ENCODE measurements at places on chromosomes 16 and 17.

DNA sequence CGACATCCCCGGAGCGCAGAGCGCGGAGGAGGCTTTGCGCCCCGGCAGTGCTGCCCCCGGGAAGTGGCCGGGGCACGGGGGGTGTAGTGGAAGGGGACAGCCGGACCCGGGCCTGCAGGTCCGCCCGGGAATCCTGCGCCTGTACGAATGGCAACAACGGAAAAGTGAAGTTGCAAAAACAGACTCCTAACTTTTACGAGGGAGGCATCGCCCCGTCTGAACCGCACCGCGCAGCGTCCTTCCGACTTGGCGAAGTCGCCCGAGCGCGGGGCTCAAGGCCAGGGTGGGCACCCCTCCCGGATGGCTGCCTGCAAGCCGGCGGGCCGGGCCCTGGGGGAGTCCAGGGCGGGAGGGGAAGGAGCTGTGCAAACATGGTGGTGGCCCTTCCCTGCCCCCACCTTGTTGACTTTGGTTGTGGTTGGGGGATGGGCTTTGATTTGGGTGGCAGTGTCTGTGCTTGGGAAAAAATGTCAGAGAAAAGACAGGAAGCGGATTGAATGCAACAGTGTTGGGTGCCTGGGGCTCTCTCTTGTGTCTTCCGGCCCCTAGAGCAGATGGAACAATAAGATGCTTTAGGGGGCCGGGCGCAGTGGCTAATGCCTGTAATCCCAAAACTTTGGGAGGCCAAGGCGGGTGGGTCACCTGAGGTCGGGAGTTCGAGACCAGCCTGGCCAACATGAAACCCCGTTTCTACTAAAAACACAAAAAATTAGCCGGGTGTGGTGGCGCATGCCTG lies 675 bp downstream of the RNF213 start:
- DNase-seq: peak; percentile 34

- no peak for DNase-seq
Measured at GRCh38 chr16:86002178-86002900, 103.4 kb downstream of the IRF8 start.

- peak; percentile 39 for DNase-seq
Measured at GRCh38 chr16:19745286-19746010, 27.4 kb downstream of the IQCK start.

- DNase-seq: no peak
Measured at GRCh38 chr16:26382586-26382985, 684.1 kb upstream of the C16orf82 start.

GRCh38 chr16:57800200-57801097 lies 1.8 kb downstream of the KIFC3 start:
- DNase-seq: no peak

DNA sequence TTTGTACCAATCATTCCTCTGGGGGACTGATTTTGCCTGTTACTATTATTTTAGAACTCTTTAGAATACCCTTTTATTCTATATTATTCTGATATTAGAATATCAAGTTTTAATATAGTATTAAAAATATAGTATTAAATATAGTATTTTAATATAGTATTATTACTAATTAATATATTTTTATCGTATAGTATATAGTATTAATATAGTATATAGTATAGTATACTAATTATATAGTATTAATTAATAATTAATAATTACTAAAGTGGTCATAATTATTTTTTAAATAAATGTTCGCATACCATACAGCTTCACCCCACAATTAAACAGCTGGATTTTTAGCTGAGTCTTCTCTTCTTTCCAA lies 73.3 kb downstream of the GNAO1 start:
- no peak for DNase-seq

GRCh38 chr17:40951011-40951622 lies 13.7 kb upstream of the KRT23 start:
- no peak for DNase-seq

DNA sequence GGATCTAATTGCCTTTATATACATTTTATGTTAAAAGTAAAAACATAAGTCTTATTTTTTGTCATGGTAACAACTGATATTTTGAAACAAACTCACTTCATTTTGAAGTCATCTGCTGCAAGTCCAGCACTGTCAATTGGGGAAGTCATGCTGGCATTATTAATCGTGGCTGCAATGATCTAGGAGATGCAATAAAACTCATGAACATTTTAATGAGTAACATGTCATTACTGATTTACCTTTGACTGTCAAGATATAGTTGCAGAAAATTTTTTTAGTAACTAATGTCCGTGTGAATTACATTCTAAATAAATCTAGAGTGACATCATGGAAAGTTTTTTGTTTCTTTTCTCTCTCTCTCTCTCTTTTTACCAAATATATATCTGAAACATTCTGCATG lies 17.3 kb upstream of the KRT24 start:
- DNase-seq: no peak

- DNase-seq: no peak
Measured at GRCh38 chr17:55040611-55041010, 72.0 kb downstream of the STXBP4 start.

DNA sequence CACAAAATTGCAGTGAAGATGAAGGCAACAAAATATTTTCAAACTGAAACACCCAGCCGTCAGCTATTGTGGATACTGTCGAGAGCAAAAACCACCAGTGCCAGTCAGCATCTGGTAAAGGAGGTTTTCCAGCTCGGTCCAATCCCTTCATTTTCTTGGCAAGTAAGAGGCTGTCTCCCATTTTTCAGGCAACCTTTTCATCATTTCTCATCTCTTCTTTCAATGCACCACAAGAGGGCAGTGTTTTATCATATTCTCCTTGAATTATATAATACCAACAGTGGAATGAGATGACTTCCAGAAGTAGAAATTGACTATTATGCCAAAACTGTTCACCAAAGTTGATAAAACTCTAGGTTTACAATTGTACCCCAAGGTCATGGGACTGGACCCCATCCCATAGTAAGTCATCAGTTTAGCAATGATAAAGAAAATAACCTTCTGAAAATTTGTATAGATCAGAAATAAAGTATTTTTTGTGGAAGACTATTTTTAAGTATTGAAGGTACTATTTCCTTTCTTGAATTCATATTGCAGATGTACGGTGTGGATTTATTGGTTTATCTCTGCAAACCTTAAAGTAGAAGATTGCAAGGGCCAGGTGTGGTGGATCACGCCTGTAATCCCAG lies 16.8 kb downstream of the NQO1 start:
- DNase-seq: peak; percentile 67

DNA sequence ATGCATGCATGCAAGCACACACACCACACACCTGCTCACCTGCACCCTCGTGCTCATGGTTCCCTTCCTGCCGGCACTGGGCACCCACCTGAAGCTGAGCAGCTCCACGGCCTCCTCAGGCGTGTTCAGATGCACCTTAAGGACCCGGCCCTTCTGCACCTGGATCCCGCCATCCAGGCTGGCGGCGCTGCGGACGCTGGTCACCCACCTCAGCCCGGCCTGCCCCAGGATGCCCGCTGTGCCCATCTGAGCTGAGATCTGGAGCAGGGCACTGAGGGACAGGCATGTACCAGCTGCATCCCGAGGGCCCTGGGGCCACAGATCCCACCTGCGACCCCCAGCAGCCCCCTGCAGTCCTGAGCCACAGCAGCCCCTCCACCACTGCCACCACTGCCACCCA lies 110.0 kb downstream of the LITAF start:
- DNase-seq: no peak

- peak; percentile 63 for DNase-seq
Measured at GRCh38 chr17:4304417-4305027, 40.7 kb upstream of the ANKFY1 start.

DNA sequence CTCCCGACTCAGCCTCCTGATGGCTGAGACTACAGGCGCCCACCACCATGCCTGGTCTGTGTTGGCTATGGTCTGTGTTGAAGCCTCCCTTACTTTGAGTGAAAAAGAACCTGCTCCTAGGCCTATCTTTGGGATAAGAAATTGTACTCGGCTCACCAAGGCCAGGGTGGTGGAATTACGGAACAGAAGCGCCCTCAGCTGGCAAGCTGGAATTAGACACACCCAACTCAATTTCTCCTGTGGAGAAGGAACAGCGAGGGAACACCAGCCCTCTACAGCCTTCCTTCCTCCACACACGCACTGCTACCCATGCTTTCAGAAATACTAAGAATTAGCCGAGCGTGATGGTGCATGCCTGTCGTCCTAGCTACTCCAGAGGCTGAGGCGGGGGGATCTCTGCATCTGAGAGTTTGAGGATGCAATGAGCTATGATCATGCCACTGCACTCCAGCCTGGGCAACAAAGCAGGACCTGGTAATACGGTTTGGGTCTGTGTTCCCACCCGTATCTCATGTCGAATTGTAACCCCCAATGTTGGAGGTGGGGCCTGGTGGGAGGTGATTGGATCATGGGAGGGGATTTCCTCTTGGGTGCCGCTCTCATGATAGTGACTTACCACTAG lies 40.1 kb upstream of the RBBP6 start:
- peak; percentile 56 for DNase-seq

GRCh38 chr17:50947782-50948543 lies 81.8 kb upstream of the TOB1 start:
- no peak for DNase-seq

DNA sequence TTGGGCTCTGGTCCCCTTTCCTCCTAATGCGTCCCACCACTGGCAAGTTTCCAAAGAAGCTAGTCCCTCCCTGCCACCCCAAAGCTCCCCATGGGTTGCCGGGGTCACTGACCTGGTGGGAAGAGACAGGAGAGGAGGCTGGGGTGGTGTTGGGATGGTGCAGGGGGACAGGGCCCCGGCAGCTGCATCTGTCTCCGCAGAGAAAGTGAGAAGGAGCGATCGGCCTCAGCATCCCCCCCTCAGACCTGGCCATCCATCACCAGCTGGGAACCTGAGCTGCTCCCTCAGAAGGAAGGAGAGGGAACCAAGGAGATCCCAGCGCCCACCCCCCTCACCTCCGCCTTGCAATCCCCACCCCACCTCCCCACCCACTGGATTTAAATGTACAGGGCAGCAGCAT lies 3.3 kb downstream of the ETV4 start:
- DNase-seq: no peak

DNA sequence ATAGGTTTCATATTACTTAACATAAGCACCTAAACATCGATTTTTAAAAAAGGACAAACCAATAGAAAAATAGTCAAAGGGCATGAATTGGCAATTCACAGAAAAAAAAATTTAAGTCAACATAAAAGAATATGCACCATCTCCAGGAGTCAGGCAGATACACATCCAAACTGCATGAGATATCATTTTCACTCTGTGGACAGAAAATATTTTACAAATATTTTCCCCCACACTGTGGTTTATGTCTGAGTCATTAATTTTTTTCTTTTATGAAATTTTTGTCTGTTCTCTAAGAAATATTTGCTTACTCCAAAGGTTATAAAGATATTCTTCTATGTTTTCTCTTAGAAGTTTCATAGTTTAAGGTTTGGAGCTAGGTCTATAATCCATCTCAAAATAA lies 74.4 kb upstream of the DNAH17 start:
- DNase-seq: no peak

- no peak for DNase-seq
Measured at GRCh38 chr16:52501746-52502145, 45.2 kb downstream of the TOX3 start.

GRCh38 chr16:60137891-60138290 lies 1403.8 kb upstream of the GOT2 start:
- DNase-seq: no peak

DNA sequence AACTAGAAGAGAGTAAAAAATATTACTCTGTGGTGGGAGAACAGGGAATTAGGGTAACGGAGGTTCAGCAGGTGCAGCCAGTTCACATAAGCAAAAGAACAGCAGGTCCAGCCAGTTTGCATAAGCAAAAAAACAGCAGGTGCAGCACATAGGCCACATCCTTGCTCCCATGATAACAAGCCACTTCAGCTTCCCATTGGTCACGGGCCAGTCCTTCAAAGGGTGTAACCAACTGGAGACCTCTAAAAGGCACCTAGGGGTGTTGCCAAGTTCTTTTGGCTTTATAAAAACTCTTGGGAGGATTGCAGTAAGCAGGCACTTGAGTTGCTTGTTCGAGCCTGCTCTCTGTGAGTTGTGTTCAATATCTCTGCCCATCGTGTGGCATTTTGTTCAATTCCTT lies 488.1 kb downstream of the XYLT1 start:
- DNase-seq: no peak

DNA sequence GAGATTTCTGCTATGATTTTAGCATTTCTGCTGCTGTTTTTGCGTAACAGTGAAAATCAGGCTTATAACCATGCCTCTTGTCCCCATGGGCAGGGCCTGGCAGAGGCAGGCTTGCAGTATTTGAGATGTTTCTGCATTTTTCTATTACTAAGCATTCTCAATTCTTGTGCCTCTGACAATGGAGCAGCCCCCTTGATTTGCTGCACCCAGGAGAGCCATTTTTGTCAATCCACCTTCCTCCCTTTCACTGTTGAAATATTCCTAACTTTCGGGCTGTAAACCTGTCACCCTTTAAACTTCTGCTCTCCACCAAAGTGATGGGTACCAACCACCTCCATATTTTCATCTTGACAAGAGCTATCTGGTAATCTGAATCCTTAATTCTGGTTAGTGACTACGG lies 178.1 kb downstream of the CNTNAP4 start:
- DNase-seq: no peak

GRCh38 chr16:11283820-11284248 lies 2.7 kb upstream of the PRM1 start:
- peak; percentile 22 for DNase-seq

- no peak for DNase-seq
Measured at GRCh38 chr16:24255456-24256371, at the start of gene CACNG3. Gene CACNG3 (plus strand): TSS chr16:24256335. CDS start chr16:24256755, 420 bp downstream.

DNA sequence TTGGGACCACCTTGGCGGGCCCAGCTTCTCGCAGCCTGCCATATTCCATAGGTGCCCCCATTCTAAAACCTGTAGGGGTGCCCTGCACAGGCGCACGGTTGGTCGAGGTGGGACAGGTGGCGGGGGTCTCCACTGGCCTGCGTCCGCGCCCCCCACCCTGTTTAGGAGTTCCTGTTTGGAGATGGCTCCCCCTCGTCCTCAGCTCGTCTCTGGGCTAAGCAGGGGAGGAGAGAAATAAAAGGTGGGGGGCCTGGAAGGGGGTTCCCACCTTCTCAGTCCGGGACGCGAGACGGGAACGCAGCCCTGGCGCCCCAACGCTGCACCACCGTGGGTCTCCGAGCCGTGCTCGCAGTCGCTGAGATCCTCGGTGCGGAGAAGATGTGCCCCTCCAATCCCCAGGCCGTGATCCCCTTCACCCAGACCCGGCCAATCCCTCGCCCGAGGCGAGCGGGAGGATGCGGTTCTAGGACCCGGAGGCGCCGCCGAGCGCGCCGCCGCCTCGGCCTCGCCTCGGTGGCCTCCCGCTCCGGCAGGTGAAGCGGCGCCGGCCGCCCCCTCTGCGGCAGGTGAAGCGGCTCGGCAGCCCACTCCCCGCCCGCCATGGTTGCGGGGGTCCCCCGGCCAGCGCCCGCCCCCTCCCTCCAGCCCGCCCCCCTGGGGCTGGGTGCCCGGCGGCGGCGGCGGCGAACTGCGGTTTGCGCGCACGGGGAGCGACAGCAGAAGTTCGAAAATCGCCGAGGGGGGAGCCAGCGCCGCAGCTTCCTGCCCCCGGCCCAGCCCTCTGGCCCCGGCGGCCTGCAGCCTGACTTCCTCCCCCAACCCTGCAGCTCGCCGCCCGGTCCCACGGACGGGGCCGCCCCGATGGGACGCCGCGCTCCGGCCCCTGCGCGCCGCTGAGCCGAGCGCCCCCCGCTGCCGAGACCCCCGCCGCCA lies at the start of gene FMNL1:
FMNL1 (plus strand) TSS at position 805 of the 933 bp plus-strand sequence. CDS start 240 bp downstream, outside the sequence.
- DNase-seq: no peak

Data from AG08395 (cell line).